Aorta (tissue), 5 donors: ENCODE measurements at places on chromosomes 12 and 14. TPM values are rescaled to one million over a fixed set of nuclear protein-coding genes. Genes with fewer than 3 reads are reported as not detected.

DNA sequence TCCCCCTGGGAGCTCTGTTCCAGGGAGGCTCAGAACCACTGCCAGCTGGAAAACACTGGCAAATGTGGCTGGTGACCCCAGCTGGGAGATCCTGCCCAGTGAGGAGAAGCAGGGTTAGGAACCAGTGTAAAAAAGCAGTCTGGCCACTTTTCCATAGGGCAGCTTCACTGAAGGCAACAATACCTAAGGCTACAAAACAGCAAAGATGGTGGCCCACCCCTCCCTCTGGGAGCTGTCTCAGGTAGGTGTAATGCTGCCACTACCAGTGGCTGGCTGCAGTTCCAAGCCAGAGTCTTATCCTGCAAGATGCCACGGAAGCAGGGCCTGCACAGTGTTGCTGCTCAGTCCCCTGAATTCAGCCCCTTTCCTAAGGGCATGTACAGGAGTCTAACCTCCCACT lies 50.6 kb upstream of the ANO6 start:
- H3K27ac ChIP-seq, result no peak overlapping the region
- H3K27me3 ChIP-seq, result no peaks in the 10 kb centered on the region
- no peaks in the 10 kb centered on the region for H3K36me3 ChIP-seq
- DNase-seq, result no peak

DNA sequence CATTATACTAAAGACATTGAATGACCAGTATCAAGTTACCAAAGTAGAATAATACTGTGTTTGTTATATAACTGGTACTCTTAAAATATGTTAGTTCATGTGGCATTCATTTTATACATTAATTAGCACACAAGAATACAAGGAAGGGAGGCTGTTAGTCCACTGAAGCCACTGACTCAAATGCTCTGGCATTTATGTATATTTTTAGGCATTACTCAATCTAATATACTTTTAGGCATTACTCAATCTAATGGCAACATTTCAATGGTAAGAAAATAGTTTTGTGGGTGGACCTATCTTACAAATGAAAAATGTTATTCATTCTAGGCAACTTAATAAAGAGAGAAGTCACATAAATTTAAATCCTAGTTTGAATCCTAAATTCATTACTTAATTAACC lies 874.4 kb upstream of the USP15 start:
- no peaks in the 10 kb centered on the region for H3K36me3 ChIP-seq
- no peak overlapping the region for H3K27ac ChIP-seq
- no peak overlapping the region for H3K4me3 ChIP-seq
- DNase-seq, result no peak

DNA sequence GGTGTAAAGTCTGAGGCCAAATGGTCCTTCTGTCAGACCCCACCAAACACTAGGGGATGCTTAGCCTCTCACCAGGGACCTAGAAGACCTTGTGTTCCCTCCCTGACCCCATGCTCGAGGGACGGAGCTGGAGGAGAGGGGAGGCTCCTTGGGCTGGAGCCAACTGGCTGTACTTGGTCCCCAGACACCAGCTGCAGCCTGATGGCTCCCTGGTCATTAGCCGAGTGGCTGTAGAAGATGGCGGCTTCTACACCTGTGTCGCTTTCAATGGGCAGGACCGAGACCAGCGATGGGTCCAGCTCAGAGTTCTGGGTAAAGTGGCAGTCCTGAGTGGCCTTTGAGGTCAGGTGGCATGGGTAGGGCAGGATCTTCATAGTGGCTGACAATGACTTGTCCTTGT lies 29.0 kb downstream of the PAPLN start:
- no peaks in the 10 kb centered on the region for H3K27me3 ChIP-seq
- no peak overlapping the region for H3K27ac ChIP-seq
- DNase-seq, result no peak
- no peak overlapping the region for H3K4me3 ChIP-seq
- H3K36me3 ChIP-seq, result no peaks in the 10 kb centered on the region
- H3K4me1 ChIP-seq, result no peaks in the 10 kb centered on the region

DNA sequence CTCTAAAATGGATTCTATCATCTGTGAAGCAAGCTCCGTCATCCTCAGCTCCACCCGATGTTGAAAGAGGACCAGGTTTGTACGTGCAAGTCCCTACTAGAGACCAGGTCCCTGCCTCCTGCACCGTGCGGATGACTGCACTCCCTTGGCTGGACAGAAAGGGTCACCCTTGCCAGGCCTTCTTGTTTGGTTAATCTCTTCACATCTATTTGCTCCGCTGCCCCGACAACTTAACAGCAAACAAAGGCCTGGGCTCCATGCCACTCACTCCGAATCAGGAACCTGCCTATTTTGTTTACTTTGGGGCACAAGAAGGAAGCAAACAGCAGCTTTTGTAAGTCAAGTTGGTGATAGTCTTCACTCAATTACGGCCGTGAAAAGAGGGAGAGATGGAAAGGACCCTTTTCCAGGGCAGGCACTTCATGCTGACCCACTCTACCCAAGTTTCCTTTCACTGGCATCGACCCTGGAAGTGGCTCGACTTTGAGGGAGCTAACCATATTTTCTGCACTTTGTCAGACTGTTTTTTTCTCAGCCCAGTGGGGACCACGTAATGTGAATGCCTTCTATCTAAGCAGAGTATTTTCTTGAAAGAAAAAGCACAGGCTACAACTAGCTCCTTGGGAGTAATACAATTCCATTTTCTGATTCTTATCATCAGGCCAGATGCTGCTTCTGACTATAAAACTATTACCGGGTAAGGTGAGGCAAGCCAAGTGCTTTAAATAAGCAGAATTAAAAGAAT lies 202.6 kb downstream of the FOXN3 start:
- no peaks in the 10 kb centered on the region for H3K27me3 ChIP-seq
- DNase-seq, result peak; percentile 86

GRCh38 chr14:65044596-65044959 lies 57.7 kb downstream of the MAX start:
- H3K4me3 ChIP-seq, result no peak overlapping the region
- H3K4me1 ChIP-seq, result no peaks in the 10 kb centered on the region
- no peaks in the 10 kb centered on the region for H3K36me3 ChIP-seq
- H3K27me3 ChIP-seq, result no peaks in the 10 kb centered on the region
- no peak overlapping the region for H3K27ac ChIP-seq
- peak; percentile 75 for DNase-seq

- H3K27ac ChIP-seq, result no peak overlapping the region
- no peak overlapping the region for H3K4me3 ChIP-seq
- H3K27me3 ChIP-seq, result no peaks in the 10 kb centered on the region
- H3K4me1 ChIP-seq, result no peaks in the 10 kb centered on the region
- H3K36me3 ChIP-seq, result no peaks in the 10 kb centered on the region
- DNase-seq, result peak; percentile 26
These were observed 30.7 kb downstream of the TESC start for GRCh38 chr12:117068492-117068891.

DNA sequence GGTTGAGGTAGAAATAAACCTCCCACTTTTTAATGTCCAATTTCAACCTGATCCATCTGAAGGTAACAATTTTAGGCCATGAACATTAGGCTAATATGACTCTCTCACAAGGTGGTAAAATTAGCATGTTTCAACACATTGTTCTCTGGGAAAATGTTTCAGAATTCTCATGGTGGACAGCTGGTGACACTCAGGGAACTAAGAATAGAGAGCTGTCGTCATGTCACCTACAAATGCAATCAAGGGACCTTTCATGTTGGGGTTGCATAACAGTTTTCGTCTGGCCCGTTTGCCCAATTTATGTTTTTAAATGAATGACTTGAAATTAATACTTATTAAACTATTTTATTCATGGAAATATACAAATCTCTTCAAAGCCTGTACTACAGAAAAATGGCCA lies 180.7 kb upstream of the PRICKLE1 start:
- H3K4me3 ChIP-seq, result no peak overlapping the region
- H3K27me3 ChIP-seq, result no peaks in the 10 kb centered on the region
- H3K27ac ChIP-seq, result no peak overlapping the region
- no peaks in the 10 kb centered on the region for H3K36me3 ChIP-seq
- no peak for DNase-seq

GRCh38 chr12:19857204-19857603 lies 417.9 kb downstream of the AEBP2 start:
- H3K36me3 ChIP-seq, result no peaks in the 10 kb centered on the region
- peaks cover 2% of the 10 kb centered on the region for H3K4me1 ChIP-seq
- no peak for DNase-seq
- peak overlapping the region; percentile 85 for H3K27ac ChIP-seq
- H3K4me3 ChIP-seq, result no peak overlapping the region
- H3K27me3 ChIP-seq, result no peaks in the 10 kb centered on the region

DNA sequence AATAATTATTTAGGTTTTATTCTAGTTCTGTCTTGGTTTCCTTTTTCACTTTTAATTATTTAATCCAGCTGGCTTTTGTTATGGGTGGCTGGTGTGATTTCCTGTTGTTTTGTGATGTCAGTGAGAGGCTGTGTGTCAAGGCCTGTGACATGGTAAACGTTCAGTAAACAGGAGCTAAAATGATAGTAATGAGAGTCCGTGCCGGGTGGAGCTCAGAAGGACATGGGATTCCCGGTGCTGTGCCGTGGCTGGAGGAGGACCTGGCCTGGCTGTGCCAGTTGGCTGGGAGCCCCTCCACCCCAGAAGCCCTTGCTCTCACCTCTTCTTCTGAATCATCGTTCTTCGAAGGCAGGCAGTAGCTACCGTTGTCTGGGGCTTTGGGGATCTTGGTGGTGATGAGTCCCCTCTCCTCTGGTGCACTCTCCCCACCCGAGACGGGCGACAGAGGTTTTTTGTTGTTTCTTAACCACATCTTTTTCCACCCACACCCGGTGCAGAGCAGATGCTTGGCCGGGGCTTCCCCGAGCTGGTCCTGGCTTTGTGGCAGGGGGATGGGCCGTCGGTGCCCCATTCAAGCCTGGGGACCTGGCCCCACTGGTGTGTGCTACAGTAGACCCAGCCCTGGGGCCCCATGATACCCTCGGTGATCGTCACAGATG lies 29.1 kb downstream of the SH2B3 start:
- no peak for DNase-seq
- no peak overlapping the region for H3K4me3 ChIP-seq
- H3K36me3 ChIP-seq, result no peaks in the 10 kb centered on the region
- H3K27me3 ChIP-seq, result no peaks in the 10 kb centered on the region

- H3K4me1 ChIP-seq, result peaks cover 3% of the 10 kb centered on the region
- no peaks in the 10 kb centered on the region for H3K27me3 ChIP-seq
- no peak overlapping the region for H3K4me3 ChIP-seq
- no peak for DNase-seq
- no peak overlapping the region for H3K27ac ChIP-seq
These were observed 95.4 kb downstream of the CHGA start for GRCh38 chr14:93018366-93018765.

Gene MEG3
- total RNA-seq, result 246 TPM

Gene CD4
- 40.6 TPM for total RNA-seq

Gene PIGH
- total RNA-seq, result 17.9 TPM

DNA sequence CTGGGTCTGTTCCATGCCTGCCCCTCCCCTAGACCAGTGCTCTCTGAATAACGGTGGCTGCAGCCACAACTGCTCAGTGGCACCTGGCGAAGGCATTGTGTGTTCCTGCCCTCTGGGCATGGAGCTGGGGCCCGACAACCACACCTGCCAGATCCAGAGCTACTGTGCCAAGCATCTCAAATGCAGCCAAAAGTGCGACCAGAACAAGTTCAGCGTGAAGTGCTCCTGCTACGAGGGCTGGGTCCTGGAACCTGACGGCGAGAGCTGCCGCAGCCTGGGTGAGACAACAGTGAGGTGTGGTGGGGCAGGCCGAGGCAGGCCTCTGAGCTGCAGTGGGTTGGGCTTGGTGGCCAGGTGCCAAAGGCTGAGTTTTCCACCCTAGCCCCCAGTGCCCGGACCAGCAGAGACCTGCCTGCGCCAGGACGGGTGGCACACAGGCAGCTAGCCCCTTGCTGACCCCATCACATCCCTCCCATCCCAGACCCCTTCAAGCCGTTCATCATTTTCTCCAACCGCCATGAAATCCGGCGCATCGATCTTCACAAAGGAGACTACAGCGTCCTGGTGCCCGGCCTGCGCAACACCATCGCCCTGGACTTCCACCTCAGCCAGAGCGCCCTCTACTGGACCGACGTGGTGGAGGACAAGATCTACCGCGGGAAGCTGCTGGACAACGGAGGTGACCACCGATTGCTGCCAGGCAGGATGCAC lies 28.2 kb upstream of the LRP1-AS start:
- peaks cover 11% of the 10 kb centered on the region for H3K36me3 ChIP-seq
- H3K27me3 ChIP-seq, result no peaks in the 10 kb centered on the region
- no peak overlapping the region for H3K27ac ChIP-seq
- no peak overlapping the region for H3K4me3 ChIP-seq
- no peaks in the 10 kb centered on the region for H3K4me1 ChIP-seq

DNA sequence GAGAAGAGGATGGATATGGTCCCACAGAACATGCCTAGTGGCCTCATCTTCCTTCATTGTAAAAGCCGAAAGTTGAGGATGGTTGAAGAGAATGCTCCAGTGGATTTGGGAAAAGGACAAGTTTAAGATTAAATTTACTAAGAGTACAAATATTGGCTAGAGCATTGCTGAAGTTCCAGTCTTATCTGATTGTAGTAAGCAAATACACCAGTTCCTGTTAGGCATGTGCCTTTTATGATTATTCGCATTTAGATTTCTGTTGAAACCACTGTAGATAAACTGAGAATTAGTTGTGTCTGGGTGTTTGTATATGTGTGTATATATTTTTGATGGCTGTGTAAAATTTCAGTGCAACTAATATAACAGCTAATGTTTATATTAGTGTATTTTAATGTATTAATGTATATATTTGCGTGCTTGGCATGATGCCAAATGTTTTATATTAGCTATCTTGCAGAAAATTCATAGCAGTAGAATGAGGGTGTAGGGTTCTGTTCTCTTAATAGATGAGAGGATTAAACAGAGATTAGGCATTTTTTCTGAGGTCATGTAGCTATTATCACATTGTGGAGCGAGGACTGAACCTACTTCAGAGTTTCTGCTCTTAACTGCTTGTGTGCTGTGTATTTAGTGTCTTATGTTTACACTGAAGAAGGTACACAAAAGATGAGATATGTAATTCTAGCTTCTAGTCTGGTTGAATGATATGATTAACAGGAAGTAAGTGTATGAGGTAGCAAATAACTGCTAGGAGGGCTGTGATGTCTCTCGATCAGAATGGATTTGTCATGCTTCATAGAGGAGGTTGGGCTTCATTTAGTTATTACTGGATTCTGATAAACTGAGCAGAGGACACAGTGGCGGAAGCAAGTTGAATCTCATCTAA lies 21.1 kb downstream of the FKBP3 start:
- DNase-seq, result no peak
- H3K27me3 ChIP-seq, result no peaks in the 10 kb centered on the region
- H3K4me3 ChIP-seq, result no peak overlapping the region
- peaks cover 3% of the 10 kb centered on the region for H3K36me3 ChIP-seq
